ENCODE measurements at places on chromosomes 7 and 10.

DNA sequence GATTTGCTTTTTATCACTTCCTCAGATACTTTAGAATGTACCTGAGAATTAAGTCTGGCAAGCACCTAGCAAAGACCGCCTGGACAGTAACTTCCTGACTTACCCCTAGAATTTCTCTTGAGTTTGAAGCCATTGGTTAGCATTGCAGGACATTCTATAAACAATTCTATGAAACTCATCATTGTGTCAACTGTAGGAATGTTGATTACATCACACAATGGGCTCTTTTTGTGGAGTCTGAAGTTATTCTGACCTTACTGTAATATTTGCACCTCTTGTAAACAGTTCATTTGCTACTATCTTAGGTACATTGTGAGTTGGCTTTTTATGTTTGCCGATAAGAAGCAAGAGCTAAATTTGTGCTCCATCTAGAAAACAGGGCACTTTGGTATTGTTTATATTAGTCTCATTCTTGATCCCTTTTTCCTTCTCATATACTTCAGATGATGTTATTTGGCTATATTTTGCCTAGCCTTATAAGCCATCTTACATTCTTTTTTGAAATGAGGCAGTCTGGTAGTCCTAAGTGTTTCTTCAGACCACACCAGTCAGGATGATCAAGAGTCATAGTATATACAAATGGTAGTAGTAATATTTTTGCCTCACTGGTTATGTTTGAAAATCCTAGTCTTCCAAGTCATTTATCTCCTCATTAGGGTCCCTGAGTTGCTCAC is 52.4 kb downstream of the CASD1 start:
- DNase-seq: no peak

GRCh38 chr7:111012149-111012548 is 78.8 kb upstream of the LRRN3 start:
- no peak for DNase-seq

DNA sequence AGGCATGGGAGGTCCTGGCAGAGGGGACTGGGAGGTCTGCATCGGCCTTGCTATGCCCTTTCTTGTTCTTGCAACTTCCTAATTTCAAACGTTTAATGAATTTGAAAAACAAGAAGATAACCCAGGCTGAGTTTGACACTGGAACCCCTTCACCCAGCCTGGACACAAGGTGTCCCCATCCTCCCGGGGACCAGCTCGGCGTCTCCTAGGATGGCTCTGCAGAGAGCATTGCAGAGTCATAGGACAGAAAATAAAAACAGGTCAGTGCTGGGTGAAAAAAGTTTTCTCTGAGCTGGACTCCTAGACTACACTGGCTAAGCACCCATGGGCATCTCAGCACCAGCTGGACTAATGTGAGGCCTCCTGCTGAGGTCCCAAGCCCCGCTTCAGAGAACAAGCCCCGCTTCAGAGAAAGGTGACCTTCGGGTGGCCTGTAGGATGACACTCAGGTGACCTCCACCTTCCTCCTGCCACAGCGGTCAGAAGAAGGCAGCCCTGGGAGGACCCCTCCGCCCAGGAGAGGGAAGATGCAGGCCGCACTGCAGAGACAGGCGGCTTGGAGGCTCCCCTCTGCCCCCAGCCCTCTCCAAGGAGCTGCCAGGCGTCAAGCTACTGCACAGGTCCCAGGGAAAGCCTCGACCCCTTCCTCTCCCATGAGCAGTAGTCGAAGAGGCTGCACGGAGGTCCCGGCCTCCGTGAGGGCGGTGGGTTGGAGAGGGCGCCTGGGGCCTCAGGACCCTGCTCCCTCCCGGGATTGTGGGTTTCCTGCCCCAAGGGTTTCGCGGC is 9.3 kb upstream of the UNCX start:
- no peak for DNase-seq

- no peak for DNase-seq
Observed at GRCh38 chr10:72175149-72175548, 40.7 kb upstream of the ANAPC16 start.

- DNase-seq: no peak
Observed at GRCh38 chr7:6164491-6164890, 107.9 kb downstream of the CYTH3 start.

DNA sequence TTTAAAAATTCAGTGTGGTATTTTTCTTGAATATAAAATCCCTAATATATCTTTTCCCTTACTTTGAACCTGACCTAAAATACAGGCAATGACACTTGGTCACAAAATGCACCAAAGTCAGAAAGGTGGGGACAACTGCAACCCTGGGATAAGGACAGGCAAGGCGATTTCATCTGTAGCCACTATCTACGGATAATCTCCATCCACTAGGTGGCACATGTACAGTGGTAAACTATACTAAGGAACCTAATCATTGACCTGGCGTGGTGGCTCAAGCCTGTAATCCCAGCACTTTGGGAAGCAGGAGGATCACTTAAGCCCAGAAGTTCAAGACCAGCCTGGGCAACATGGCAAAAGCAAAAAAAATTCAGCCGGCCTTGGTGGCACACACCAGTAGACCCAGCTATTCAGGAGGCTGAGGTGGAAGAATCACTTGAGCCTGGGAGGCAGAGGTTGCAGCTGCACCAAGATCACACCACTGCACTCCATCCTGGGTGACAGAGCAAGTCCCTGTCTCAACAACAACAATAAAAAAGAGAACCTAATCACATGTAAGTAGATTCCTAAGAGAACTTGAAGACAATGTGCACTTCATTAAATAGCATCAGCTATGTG is 98.9 kb downstream of the KMT2C start:
- no peak for DNase-seq

DNA sequence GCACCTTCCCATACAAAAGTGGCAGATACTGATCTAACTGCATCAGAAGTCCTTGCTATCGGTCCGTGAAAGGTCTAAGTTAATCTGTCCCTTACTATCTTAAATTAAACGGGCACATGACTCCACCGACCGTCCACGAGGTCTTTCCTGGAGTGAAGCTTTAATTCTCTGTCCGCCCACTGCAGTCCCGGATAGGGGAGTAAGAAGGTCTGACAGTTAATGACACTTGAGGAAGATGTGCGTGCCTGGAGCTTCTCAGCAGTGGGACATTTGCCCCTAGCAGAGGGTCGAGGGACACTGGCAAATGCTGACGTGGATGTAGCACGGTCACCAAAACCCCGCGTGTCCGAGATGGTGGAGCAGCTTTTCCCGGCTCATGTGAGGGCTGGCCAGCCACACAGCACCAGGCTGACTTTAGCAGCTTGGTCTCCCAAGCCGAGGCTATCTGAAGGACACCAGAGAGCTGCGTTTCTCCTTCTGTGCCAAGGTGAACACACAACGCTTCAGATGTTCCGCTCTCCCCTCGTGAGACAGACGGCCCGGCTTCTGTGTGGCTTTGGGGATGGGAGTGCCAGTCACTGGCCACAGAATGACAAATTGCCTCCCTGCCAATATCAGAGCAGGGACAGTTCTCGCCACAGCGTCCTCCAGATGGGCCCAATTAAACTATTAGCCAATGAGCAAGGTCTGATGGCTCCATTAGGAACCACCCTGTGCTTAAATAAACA is 86.6 kb downstream of the ADARB2 start:
- DNase-seq: no peak

- no peak for DNase-seq
Observed at GRCh38 chr10:109723305-109723704, 200.0 kb downstream of the XPNPEP1 start.

DNA sequence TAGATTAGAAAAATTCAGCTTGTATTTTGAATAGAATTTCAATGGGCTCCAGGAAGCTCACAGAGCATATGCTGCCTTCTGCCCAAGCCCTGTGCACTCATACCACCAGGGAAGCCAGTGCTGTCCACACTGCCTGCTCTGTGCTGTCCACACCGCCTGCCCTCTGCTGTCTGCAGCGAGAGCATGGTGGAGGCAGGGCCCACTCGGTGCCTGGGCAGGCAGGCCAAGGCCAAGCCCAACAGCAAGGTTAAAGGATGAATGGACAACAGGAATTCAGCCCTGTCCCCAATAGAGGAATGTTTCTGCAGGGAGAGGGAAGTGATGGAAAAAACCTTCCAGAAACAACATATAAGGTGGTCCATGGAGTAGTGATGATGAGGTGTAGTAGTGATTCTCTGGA is 146.8 kb downstream of the GFRA1 start:
- no peak for DNase-seq

DNA sequence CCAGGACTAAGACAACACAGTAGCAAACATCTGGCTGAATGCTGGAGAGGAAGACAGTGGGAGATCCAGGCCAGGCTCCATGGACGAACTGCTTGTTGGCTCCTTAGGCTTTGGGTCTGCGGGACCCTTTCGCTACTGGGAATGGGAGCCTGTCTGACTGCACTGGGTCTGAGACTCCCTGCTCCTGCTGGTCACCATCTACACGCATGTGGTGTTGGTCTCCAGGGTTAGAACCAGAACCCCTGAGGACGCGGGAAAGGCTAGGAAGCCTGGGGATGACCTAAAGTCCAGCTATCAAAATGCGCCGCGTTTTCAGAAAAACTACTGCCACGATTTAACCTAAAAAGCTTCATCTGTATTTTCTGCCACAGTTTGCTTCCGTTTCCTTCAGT is 817 bp upstream of the DNAJB6 start:
- DNase-seq: no peak

DNA sequence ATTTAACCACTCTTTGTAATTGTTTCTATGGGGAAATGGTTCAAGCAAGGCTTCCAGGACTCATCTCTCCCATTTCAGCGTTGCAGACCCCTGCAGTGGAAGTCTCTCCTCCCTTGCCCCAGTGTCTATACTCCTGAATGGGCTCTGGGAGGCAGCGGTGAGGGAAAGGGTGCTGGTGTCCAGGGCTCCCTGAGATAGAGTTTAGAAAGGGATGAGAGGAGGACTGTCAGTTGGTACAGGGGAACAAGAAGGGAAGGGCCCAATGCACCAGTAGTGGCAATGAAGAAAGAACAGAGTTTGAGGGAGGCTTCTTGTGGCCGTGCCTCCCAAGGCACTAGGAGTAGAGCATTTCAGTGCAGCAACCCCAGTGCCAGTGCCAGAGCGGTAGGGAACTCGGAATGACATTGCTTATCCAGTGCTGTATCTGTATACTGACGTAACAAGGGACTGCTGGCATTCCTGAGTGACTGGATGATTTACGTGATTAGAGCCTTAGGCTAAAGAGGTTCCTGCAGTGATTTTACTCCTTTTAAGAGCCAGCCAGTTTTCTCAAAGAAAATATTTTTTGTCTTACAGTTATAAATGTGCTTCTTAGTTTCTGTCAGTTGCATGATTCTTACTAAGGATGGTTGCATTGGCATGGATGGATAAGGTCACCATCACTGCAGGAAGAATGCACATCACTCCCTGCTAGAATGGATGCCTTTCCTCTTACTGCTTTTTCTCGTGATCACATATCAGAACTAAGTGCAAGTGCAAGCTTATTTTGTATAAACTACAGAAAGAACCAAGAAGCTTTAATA is 28.0 kb downstream of the PRPF18 start:
- no peak for DNase-seq
